ENCODE measurements at places on chromosomes 6 and 20.

GRCh38 chr6:106145144-106145543 lies 59.0 kb downstream of the PRDM1 start:
- DNase-seq: no peak

GRCh38 chr6:115363379-115363778 lies 697.3 kb downstream of the FRK start:
- DNase-seq: no peak

DNA sequence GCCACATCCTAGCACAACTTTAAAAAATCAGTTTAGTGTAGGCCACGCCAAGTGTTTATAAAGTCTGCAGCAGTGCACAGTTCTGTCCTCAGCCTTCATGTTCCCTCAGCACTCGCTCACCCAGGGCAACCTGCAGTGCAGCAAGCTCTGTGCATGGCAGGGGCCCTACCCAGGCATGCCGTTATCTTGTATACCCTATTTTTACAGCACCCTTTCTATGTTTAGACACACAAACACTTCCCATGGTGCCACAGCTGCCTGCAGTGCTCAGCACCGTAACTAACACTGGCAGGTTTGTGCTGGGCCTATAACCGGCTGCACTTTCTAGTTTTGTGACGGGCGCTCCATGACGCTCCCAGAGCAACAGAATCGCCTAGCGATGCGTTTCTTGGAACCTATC lies 43.8 kb downstream of the ZBTB46 start:
- no peak for DNase-seq

GRCh38 chr6:130245267-130245666 lies 22.5 kb upstream of the SAMD3 start:
- no peak for DNase-seq

DNA sequence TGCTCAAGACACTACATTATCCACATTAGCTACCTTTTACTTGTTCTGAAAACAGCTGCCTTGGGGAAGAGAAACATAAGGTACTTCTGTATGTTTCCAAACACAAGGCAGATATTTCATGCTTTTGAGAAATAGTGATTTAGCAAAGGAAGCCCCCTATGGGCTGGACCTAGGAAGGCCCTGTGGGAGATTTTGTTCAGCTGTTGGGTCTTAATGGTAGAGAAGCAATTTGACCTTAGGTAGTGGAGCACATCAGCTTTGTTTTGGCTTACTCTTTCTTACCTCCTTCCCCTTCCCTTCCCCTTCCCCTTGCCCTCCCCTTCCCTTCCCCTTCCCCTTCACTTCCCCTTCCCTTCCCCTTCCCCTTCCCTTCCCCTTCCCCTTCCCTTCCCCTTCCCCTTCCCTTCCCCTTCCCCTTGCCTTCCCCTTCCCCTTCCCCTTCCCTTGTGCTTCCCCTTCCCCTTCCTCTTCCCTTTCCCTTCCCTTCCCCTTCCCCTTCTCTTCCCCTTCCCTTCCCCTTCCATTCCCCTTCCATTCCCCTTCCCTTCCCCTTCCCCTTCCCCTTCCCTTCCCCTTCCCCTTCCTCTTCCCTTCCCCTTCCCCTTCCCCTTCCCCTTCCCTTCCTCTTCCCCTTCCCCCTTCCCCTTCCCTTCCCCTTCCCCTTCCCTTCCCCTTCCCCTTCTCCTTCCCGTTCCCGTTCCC lies 84.6 kb downstream of the ANKS1A start:
- no peak for DNase-seq

- DNase-seq: no peak
Observed at GRCh38 chr20:40681684-40682083, 7.4 kb downstream of the MAFB start.

Data from stimulated activated CD4-positive, alpha-beta T cell treated with anti-CD3 and anti-CD28 coated beads, TNF-alpha, amount 100 ng/mL, for 4 hours (primary cell).